ENCODE measurements at places on chromosomes 16 and 17.
A peak's percentile ranks its signal among the peaks of the same experiment; 100 is the strongest.

DNA sequence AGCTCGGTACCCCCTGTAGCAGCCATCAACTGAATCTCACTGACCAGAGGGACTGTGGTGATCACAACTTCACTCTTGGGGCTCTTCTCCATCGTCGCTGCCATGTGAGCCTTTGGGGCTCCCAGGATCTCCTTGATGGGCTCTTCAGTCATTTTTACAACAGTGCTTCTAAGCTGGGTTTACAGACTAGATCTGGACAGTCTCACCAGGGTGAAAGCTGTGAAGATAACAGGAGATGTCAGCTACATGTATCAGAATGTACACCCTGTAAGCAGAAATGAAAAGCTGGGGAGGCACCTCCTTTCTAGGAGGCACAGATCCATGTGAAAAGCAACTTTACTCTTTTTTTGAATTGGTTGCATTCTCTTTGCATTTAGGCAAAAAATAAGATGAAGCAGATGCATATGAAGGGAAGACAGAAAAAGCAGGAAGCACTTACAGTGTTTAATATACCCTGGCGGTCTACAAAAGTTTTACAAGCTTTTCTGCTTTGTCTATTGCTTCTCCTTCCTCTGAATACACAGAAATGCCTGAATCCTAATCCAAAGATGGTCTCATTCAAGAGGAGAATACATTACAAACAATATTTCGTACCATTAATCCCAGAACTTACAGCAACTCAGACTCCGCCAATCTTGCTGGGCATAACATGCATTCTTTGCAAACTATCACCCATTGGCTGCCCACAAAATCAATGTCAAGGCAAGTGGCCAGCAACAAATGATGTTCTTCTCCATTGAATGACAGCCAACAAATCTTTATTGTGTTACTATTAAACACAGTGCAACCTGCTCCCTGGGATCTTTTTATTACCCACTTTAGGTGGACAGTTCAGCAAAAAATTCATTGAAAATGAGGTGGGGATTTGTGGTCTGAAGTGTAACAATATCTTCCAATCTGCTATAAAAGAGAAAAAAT lies 1.5 kb downstream of the TMEM100 start:
- no peak for DNase-seq

- no peak for DNase-seq
Observed at GRCh38 chr16:2223942-2224486, 623 bp downstream of the E4F1 start.

DNA sequence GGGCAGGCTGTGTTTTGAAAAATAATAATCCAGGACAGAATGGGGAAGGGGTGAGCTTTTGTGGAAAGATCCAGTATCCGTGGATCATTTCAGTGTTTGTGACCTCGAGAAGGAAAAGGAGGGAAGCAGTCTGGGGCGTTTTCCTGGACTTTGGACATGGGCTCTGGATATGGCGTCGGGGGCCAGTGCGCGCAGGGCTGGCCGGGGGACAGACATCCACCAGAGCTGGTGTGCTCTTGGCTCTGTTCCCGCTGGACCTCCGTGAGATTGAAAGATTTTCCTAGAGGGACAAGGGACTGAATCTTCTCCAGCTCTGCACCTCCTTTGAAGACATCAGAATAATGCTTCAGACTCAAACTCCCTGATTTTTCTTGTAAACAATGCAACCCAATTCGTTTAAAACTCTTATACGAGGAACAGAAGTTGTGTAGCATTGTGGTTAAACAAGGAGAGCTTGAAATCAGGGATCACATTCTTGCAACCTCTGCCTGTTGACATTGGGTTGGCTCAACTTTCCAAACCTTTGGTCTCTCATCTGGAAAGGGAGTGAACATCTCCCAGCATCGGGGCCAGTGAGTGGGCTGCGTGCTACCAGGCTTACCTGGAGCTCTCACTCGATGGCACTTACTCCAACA lies 75.9 kb downstream of the C16orf95 start:
- DNase-seq, result no peak

GRCh38 chr17:19317359-19318095 lies 45.0 kb downstream of the B9D1 start:
- DNase-seq, result no peak

DNA sequence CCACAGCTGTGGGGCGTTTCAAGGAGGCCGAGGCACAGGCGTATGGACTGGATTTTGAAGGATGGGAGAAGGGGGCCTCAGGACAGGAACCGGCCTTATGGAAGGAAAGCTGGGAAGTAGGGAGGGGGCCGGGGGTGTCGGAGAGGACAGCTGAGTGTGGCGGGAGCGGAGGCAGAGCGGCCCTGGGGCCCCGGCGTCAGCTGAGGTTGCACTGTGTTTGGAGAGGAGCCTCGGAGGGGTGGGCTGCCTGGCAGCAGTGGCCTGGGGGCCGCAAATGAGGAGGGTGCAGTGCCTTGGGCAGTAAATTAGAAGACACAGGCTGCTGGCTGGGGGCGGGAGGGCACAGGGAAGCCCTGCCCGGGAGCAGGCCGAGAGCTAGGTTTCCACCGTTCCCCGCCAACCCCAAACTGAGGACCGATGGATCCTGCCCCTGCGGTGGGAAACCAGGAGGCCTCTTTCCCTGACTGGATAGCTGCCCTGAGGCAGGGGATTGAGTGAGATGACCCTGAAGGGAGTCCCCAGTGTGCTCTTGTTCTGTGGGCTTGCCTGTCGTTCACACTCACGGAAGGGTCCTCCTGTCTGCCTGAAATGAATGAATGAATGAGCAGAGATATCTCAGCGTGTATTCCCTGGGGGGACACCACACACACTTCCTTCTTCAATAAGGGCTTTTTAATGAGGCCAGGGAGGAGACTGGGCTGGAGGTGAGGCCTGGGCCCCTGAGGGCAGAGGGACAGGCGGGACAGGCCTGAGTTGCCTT lies 18.4 kb downstream of the FOXJ1 start:
- no peak for DNase-seq

- DNase-seq, result no peak
Observed at GRCh38 chr17:35568561-35568960, 7.9 kb upstream of the SLFN14 start.

- DNase-seq, result peak; percentile 53
Observed at GRCh38 chr17:35119370-35120165, at the start of gene RAD51D. TSS of gene RAD51D (minus strand) at chr17:35119860. CDS start at chr17:35119613, 247 bp downstream.

DNA sequence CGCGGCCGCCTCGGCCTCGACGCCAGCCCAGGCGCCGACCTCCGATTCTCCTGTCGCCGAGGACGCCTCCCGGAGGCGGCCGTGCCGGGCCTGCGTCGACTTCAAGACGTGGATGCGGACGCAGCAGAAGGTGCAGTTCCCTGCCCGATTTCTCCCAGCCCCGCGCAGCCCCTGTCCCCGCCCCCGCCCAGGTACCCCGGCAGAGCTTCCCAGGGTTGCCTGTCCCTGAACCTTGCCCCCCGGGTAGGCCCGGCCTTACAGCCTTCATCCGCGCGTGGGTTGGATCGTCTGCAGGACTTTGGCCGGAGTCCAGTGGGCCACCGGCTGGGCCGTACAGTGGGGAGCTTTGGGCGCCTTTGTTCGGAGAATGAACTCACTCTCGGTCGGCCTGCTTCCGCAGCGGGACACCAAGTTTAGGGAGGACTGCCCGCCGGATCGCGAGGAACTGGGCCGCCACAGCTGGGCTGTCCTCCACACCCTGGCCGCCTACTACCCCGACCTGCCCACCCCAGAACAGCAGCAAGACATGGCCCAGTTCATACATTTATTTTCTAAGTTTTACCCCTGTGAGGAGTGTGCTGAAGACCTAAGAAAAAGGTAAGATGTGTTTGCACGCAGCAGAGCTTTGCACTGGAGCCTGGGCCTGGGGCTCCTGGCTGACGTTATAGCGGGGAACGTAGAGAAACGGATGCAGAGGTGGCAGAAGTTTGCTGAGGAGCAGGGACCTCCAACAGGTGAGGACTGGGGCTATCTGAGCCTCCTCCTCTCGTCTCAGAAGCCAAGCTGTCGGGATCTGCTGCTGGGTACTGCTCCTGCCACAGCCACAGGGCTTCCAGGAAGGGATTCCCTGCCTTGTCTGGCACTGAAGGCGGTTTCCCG lies 593 bp downstream of the GFER start:
- no peak for DNase-seq

DNA sequence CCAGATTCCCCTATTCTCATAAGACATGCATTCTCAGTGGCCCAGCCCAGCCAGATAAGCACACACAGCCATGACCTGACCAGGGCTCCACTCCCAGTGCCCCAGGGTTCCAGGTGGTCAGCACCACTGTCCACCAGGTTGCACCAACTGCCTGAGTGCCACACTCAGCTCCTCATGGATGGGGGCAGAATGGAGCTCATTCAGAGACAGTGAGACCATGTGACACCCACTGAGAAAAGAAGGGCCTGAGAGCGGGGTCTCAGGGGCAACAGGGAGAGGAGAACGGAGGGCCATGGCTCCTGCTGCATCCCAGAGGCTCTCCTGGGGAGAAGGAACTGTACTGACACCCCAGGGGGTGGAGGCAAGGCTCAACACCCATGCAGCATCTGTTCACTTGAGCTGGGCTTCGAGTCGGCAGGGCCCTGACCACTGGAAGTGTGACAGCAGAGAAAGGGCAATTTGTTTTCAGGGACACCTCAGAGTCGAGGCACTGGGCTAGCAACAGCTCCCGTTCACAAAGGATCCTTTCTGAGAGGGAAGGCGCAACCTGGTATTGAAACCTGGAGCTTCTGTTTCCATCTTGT lies 18.7 kb upstream of the SLC38A8 start:
- DNase-seq, result no peak

DNA sequence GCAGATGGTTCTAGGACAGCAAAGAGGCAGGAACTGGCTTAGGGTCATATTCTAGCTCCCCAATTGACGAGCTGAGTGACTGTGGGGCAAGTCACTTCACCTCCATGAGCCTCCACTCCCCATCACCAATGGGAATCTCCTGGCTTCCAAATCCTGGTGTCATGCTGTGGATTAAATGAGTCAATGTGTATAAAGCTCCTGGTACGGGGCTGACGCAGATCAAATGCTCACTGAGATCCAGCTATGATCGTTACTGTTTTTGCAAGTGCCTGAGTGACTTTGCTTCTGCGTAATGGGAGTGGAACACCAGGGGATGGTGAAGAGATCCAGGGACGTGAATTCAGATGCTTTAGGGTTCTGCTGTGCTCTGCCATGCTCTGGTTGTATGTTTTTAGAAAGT lies 2.4 kb downstream of the SEC14L5 start:
- DNase-seq, result no peak

GRCh38 chr16:77960766-77961165 lies 61.6 kb upstream of the CLEC3A start:
- no peak for DNase-seq

GRCh38 chr16:1068451-1068850 lies 4.1 kb upstream of the SSTR5 start:
- no peak for DNase-seq

- DNase-seq, result no peak
Observed at GRCh38 chr16:4369007-4369733, 2.5 kb upstream of the VASN start.

DNA sequence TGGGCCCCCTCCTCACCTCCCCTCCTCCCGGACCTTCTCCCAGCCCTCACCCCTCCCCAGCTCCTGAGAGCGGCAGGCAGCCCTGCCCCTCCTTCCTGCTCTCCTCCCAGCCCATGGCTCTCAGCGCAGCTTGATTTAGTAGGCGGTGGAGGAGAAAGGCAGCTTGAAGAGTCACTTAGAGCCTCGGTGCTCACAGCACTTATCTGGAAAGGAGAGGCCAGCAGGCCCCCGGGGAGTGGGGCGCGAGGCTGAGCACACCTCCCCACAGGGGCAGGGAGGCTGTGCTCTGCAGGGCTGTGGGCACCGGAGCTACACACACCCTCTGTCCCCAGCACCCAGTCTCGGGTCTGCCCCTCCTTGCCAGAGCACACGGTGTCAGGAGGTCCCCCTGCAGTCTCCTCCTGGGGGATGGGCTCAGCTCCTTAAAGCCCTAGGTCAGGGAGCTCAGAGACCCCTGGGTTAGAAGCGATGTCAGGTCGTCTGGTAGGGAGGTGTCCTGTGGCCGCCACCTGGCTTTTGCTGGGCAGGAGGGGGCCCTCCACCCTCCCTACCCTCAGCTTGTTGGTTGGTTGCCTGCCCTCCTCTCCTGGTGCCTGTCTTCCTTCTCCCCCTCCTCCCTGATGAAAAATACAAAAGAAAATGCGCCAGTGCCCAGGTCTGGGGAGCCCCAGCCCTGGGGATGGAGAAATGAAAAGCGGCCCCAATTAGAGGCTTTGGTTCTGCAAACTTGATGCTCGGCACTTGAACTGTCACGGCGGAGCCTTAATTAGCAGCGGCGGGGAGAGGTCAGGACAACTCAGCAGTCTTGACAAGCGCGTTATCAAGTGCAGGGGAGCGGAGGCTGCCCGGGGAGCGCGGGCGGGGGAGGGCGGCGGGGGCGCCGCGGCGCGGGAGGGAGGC lies 151.1 kb upstream of the GSE1 start:
- no peak for DNase-seq

DNA sequence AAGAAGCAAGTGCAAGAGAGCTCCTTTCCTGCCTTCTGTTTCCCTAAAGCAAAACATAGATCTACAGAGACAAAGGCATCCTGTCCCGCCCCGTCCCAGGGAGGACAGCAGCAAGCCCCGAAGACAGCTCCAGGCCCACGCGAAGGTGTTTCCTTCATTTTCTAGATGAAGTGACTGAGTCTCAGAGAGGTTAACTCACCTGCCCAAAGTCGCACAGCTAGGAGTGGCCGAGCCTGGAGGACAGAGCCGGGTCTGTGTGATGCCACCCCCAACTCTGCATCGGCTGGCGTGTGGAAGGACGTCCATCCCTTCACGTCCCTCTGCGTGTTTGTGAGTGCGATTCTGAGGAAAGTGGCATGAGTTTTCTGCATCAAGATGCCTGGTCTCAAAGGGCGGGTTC lies 187.2 kb upstream of the CHMP6 start:
- DNase-seq, result no peak

DNA sequence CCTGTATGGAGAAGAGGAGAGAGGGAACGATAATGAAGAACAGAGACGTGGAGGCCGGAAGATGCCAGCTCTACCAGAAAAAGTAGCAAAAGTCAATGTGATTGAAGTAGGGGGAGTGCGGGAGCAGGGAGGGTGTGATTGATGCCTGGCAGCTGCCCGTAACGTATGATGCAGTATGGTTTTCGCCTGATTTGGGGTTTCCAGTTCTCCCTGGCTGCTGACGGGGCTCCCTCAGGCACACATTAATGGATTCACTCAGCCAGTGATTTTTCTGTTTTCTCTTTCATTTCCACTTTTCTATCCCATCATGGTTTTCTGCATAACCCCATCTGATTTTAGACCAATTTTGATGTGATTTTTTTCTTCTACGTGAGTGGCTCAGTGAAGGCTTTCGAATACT lies 62.1 kb downstream of the PRKCA start:
- no peak for DNase-seq

DNA sequence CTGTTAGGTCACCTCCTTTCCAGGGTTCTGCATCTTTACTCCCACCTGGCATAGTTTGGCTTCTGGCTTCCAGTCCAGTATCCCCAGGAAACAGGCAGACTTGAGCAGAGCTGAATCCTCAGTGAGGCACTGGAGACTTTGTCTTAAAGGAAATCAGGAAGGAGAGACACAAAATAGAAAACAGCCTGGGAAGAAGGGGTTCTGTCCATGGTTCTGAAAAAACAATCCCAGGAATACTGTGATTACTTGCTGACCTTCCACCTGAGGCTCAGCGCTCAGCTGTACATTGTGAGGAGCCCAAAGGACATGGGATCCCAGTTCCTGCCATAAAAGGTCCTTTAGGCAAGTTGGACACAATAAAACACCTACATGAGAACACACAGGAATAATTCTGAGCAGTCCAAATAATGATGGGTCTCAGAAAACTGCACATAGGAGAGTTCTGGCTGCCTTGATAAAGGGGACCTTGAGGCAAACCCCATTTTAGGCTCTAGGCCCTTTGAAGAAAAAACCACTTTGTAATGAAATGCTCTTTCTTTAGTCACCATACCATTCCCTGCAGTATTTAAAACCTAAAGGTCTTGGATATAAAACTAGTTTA lies 81.4 kb upstream of the CRHR1 start:
- DNase-seq, result no peak

GRCh38 chr16:24713379-24713778 lies 16.1 kb upstream of the TNRC6A start:
- DNase-seq, result no peak

Data from activated CD8-positive, alpha-beta memory T cell treated with anti-CD3 and anti-CD28 coated beads for 1 hour (primary cell).